Panc1 (cell line): ENCODE measurements at places on chromosomes 16 and 17.
A peak's percentile ranks its signal among the peaks of the same experiment; 100 is the strongest.

DNA sequence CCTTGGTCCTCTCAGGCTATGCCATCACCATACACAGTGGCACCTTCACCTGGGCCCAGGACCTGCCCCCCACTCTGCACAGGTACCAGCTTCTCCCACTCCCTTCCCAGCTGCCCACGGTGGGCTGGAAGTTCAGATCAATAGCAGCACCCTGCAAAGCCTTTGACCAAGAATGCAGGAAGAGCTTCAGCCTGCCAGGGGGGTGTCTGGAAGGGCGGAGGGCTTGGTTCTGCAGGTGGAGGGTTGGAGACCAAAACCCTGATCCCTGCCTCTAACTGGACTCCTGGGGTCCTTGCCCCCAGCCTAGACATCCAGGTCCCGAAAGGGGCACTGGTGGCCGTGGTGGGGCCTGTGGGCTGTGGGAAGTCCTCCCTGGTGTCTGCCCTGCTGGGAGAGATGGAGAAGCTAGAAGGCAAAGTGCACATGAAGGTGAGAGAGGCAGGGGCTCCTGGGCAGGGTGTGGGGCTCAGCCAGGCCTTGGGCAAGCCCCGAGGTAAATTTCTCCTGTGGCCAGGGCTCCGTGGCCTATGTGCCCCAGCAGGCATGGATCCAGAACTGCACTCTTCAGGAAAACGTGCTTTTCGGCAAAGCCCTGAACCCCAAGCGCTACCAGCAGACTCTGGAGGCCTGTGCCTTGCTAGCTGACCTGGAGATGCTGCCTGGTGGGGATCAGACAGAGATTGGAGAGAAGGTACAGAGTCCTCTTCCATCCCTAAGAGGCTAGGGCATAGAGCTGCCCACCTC lies 34.3 kb downstream of the ABCC3 start:
- no peak for DNase-seq

GRCh38 chr16:9647981-9648701 lies 534.1 kb downstream of the GRIN2A start:
- peak; percentile 24 for DNase-seq

- no peak for DNase-seq
Observed at GRCh38 chr16:77723108-77723514, 797 bp downstream of the NUDT7 start.

DNA sequence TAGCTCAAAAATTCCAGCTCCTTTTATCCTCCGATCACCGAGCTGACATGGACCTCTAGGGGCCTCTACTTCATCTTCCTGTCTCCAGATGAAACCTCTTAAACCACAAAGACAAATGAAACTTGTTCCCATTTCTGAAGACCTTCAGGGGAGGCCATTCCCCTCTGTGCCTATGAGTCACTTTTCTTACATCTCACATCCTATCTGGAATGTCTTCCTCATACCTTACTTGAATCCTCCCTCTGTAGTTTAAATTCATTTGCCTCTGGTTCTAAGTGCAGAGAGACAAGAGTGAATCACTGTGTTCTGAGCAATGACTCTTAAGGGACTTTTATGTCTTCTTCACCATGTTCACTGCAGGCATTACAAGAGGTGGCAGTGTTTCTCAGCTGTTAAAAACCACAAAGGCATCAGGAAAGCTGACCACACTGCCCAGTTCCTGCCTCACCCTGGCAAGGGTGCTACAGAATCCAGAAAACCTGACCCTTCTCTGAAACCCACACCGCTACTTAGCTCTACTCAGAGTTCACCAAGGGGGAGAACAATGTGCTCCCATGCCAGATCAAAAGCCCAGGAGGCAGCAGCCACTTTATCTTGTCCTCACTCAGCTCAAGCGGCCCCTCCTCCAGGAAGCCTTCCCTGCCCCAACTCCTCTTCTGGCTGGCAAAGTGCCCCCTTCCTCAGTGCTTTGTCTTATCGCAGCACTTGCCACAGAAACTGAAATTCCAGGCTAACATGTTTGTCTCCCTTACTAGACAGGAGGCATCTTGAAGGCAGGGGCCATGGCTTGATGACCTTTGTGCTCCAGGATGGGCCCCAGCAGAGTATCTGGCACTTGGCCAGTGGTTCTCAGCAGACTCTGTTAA lies 6.4 kb downstream of the CUEDC1 start:
- DNase-seq, result no peak

GRCh38 chr16:57741660-57742191 lies 6.2 kb downstream of the KATNB1 start:
- no peak for DNase-seq

DNA sequence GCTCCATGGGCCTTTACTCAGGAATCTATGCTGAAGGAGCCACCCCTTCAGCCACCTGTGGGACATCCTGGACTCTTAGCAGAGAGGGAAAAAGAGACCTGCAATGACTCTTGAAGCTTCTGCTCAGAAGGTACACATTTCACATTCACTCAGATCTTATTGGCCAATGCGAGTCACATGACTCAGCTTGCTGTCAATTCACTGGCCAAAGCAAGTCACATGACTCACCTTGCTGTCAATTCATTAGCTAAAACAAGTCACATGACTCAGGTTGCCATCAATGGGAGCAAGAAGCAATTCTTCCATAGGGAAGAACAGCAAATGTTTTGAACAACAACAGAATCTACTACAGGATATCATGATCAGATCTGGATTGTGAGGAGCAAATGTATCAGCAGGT lies 233.4 kb downstream of the SHISA9 start:
- no peak for DNase-seq

- no peak for DNase-seq
Observed at GRCh38 chr17:59399914-59400313, 68.5 kb downstream of the YPEL2 start.

DNA sequence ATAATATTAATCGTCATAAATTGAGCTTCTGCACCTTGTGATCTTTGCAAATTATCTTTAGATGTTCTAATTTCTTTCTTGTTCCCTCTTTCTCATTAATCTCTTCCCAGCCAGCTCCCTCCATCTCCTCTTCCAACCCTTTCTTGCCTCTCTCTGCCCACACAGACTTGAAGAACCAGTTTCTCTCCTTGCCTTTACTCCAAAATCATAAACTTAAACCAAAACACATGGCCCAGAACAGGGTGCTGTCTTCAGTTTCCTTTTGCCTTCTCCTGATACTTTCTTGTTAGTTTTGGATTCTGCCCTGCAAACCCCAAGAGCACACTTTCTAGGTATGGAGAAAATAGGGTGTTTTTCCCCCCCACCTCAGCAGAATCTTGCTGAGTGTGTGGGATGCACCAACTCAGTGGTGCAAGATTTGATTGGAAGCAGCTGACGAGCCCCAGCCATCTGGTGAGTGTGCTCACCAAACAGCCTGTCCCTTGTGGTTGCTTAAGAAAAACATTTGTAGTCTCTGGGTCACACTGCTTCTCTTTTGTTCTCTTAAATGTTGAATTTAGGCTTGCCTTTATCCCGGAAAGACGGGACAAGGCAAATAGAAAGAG lies 175.8 kb upstream of the MAF start:
- no peak for DNase-seq

DNA sequence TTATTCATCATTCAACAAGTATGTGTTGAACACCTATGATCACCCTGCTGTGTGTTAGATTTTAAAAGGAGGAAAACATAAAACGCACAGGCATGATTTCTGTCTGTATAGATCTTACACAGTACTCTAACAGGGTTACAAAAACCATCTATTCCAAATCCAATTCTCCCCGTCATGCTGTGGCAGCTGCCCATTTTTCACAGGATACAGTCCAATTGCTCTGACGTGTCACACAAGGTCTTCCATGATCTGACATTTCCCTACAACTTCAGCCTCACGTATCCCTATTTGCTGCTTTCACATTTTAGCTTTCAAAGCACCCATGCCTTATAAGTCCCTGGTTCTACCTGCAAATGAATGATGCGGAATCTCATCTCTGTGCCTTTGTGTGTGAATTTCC lies 67.0 kb upstream of the CNTNAP4 start:
- DNase-seq, result no peak

- no peak for DNase-seq
Observed at GRCh38 chr17:49739641-49740271, 24.2 kb downstream of the FAM117A start.

GRCh38 chr17:44010966-44011647 lies 3.7 kb downstream of the TMEM101 start:
- DNase-seq, result no peak

- no peak for DNase-seq
Observed at GRCh38 chr16:15532825-15533224, 98.4 kb downstream of the BMERB1 start.

DNA sequence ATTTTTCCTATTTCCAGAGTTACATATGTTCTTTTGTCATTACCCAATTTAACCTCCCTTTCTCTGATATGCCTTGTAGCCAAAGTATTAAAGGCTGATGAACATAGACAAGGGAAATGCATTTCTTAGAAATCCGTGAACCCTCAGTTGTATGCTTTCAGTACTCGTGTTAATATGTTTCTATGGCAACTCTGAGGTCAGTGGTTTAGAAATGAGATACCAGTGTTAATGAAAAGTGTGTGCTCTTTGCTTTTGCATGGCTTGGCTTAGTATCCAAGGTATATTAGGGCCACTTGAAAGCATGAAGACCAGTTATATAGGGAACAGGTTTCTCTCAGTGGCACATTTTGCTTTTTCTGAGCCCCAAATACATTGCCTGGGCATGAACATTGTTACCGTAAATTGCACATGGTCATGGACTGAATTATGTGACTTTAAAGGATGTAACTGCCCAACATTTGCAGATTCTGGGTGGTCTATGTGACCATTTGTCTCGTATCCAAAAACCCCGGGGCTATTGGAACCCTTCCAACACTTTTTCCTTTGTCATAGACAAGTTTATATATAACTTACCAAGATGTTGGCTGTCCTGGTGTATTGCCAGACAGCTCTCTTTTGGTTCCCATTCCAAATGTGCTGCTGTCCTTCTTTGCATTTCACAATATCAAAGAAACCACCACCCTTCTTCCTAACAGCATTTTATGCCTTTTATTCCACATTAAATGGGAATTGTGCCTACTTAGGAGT lies 17.5 kb downstream of the ABHD15 start:
- no peak for DNase-seq

GRCh38 chr17:63082952-63083351 lies 116.9 kb downstream of the TANC2 start:
- no peak for DNase-seq

GRCh38 chr16:81796035-81796434 lies 16.9 kb downstream of the PLCG2 start:
- no peak for DNase-seq

DNA sequence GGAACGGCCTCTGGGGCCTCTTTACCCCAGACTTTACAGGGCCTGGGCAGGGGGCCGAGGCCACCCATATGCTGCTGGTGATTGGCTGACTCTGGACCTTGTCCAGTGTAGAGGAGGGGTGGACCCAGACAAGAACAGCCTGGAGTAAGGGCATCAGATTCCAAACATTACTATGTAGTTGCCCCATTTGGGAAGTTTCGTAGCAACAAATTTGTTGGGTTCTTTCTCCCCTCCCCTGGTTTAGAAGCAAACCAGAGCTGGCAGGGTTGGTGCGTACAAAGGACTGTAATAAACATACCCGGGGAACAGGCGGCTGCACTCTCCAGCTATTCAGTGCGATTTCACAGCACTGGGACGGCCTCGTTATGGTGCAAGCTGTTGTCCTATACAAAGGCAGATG lies 145.5 kb downstream of the NTN1 start:
- DNase-seq, result no peak

DNA sequence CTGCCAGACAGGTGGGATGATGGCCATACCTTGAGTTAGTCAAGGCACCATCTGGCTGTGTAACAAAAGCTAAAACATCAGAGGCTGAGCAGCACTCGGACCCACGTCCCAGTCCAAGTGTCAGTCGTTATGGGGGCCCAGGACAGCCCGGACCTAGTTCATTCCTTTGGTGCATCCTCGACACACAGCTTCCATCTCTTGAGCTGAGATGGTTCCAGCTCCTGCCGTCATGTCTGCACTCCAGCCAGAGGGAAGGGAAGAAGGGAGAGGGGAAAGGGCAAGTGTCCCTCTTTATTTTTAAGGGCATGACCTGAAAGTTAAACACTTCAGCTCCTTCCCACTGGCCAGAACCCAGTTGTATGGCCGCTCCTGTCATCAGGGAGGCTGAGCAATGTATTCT lies 218.0 kb downstream of the SEC14L1 start:
- no peak for DNase-seq

DNA sequence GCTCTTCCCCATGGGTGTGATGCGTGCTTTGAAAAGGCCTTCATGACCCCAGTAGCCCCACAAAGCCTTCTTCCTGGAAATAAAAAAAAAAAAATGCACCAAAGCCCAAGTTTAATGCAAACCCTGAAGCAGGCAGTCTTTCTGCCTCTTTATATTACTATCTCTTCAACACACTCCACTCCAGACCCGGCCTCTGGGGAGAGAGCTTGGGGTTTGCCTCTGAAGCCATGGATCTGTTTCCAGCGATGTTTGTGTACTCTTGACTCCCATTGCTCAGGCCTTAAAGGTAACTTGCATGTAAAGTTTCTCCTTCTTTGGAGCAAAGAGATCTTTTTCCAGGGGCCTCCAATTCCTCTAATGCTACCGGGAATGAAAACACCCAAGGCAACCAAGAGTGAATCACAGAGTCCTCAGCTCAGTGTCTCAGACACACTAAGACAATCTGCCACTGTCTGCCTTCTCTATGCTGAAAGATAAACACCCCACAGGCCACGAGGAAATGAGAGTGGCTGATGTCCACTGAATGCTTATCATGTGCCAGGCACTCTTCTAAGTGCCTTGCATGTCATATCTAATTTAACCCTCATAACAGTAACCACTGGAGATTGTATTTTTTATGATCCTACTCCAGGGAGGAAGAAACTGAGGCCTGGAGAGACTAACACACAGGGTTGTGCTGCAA lies 56.4 kb upstream of the AKTIP start:
- DNase-seq, result no peak

DNA sequence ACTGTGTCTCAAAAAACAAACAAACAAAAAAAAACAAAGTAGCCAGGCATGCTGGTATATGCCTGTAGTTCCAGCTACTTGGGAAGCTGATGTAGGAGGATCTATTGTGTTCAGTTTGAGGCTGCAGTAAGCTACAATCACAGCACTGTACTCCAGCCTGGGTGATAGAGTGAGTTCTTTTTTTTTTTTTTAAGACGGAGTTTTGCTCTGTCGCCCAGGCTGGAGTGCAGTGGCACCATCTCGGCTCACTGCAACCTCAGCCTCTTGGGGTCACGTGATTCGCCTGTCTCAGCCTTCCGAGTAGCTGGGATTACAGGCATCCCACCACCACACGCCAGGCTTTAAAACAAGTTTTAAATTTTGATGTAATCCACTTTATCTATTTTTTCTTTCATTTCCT lies 80.2 kb upstream of the STAC2 start:
- DNase-seq, result no peak

DNA sequence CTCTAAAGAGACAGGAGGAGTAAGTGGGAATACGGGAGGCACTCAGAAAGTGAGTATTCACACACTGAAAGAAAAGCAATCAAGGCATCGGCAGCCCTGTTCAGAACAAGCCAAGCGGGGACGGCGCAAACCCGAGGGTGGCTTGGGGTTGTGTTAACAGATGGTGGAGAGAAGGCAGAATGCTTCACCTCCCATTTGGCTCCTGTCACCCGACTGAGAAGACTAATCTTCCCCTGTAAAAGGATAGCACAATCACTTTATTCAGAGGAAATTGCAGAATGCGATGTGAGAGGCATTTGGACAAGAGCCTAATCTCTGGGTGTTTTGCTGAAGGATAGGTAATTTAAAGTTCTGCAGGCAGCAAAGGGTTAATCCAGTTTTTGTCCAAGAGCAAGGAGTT lies 119.3 kb upstream of the WSCD1 start:
- DNase-seq, result no peak

- no peak for DNase-seq
Observed at GRCh38 chr17:55162556-55162946, 102.2 kb upstream of the HLF start.
